ENCODE measurements at places on chromosomes 6 and 20.

DNA sequence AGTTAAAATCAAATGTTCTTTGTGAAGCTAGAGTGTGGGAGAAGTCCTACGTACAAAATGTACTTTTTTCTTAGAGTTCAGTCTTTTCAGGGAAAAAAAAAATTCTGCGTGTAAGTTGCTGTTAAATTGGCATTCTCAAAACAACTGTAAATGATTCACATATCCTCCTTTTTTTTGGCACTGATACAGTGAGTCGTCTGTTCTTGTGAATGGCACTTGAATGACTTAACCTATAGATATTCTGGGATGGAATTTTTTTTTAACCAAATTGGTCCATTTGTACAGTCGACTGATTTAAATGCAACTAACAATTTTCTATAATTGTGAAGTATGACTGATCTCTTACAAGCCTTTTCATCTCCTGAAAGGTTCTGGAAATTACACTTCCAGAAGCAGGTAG lies 5.5 kb upstream of the JAG1 start:
- DNase-seq: no peak

DNA sequence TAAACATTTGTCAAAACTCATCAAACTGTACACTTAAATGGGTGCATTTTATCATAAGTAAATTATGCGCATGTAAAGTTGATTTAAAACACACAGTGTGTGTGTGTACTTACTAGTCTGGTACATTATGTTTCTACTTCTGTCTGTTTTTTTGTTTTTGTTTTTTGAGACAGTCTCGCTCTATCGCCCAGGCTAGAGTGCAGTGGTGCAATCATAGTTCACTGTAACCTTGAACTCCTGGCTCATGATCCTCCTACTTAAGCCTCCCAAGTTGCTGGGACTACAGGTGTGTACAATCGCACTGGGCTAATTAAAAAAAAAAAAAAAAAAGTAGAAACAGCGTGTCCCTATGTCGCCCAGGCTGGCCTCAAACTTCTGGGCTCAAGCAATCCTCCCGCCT lies 23.0 kb upstream of the FKBP5 start:
- DNase-seq: no peak

GRCh38 chr6:131295081-131295480 lies 159.8 kb downstream of the AKAP7 start:
- no peak for DNase-seq

DNA sequence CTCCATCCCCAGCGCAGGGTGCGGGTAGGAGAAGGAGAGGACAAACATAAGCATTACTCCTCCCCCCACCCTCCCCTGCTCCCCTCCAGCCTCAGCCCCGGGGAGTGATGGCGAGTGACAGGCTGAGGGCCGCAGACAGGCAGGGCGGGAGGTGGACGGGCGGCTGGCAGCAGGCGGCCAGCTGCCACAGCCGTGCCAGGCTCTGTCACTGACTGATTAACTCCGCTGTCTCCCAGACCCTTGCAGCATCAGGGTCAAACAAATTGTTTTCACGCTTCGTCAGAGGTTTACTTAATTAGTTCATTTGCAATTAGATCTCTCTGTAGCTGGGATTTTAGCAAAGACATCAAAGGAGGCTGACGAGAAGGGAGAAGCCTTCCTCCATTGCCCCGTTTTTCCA lies 41.9 kb downstream of the FOXP4 start:
- no peak for DNase-seq

DNA sequence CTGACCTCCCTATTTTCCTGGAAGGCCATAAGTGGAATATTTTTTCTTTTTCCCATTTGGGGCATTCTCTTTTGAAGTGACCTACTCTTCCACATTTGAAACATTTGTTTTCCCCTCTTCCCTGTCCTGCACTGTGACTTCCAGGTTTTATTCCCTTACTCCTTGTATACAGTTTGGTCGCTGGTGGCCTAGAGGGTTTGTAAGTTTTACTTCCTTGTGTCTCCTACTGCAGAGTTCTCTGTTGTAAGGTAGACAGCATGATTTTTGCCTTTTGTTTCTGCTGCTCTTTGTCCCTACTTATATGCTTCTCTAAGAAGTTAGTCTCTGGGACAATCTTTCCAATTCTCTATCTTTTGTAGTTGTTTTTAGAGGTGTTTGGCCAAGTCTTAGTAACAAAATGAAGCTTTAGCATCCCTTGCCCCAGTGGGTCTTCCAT lies 7.4 kb upstream of the ZNFX1 start:
- DNase-seq: no peak

GRCh38 chr6:1176567-1176966 lies 135.3 kb upstream of the FOXQ1 start:
- DNase-seq: no peak

- no peak for DNase-seq
Observed at GRCh38 chr6:24686946-24687345, 20.1 kb downstream of the ACOT13 start.

GRCh38 chr20:44404204-44405181 lies 49.0 kb downstream of the HNF4A start:
- DNase-seq: no peak

GRCh38 chr6:112224088-112224487 lies 30.3 kb downstream of the LAMA4 start:
- DNase-seq: no peak

- no peak for DNase-seq
Observed at GRCh38 chr6:13307508-13307995, 20.8 kb downstream of the TBC1D7 start.

GRCh38 chr20:62534526-62535221 lies 58.9 kb upstream of the GATA5 start:
- DNase-seq: no peak

DNA sequence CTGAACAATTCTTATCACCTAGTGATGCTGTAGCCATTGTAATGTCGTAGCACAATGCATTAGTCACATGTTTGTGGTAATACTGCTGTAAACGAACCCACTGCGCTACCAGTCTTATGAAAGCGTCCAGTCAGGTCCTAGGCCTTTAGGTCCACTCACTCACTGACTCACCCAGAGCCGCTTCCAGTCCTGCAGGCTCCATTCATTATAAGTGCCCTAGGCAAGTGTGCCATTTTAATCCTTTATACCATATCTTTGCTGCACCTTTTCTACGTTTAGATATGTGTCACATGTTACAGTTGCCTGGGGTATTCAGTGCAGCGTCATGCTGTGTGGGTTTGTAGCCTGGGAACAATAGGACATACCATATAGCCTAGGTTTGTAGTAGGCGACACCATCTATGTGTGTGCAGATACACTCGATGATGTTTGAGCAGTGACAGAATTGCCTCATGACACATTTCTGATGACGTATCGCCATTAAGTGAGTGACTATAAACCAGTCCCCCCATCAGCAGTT lies 15.4 kb downstream of the IGF2R start:
- no peak for DNase-seq

DNA sequence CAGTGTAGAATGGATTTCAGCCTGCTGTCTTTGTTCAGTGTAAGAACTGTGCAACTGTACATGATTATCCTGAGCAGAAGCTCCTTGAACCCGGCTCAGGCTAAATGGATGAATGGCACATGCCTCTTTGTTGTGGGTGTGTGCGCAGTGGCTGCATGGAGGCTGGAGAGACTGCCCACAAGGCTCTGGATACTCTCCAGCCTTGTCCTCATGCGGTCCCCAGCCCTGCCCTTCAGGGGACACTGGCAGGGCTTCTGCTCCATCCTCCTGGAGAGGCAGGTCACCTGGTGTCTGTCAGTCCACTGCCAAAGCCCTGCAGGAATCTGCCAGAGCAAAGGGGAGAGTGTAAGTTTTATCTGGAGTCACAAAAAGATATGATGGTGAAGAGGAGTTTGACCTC lies 241.7 kb upstream of the EXOC2 start:
- DNase-seq: no peak

- DNase-seq: no peak
Observed at GRCh38 chr6:160368670-160369069, 20.5 kb downstream of the SLC22A3 start.

DNA sequence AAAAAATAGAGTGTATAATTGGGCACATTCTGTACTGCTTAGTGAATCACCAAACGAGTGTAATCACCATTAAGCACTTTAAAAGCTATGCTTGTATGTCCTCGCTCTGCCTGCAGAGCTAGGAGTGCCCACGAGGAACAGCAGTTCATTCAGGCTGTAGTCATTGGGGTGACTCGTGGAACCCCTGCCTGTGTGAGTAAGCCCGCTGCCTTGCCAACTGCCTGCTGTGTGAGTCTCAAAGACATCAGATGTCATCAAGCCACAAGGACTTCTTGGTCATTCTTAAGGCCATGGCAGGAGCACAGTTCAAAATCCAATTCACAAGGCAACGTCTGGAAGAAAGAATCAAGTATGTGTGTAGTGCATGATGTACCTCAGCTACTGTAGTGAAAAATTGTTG lies 60.4 kb downstream of the FOXO3 start:
- DNase-seq: peak; percentile 46

DNA sequence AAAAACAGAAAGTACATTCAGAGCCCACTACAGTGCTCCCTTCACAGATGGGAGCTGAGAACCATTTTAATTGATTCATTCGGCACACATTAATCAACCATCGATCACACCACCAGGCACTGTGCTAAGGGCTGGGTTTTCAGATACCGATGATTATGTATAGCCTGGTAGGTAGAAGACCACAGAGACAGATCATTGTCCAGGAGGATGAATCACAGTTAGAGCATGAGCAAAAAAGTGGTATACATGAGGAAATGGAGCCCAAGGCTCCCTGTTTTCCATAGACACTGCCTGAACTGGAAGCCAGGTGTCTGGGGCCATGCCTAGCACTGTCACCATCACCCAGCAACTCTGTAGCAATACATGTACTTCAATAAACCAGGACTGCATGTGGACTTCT lies 9.0 kb upstream of the PRDM1 start:
- no peak for DNase-seq
